Activated CD8-positive, alpha-beta memory T cell treated with anti-CD3 and anti-CD28 coated beads, Interleukin-2, amount 50 U/mL, for 48 hours (primary cell): ENCODE measurements at places on chromosomes 11 and 22.
A peak's percentile ranks its signal among the peaks of the same experiment; 100 is the strongest.

- DNase-seq: no peak
These were observed 12.9 kb upstream of the CASTOR1 start for GRCh38 chr22:30301995-30302809.

DNA sequence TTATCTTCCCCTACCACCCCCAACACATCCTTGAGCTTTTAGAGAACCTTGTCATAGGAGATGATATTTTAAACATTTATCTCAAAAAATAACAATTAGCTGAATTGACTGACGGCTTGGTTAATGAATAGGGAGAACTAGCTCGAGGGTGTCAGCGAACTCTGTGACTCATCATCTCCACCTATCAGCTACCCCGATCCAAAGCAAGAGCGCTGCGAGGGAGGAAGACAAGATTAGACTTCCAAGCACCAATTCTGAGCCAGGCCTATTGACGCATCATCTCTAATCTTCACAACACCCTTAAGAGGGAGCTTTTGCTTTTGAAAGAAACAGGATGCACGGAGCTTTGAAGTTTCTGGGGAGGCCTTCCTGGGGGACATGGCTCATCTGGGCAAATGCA is 51.0 kb upstream of the GALNT18 start:
- no peak for DNase-seq

DNA sequence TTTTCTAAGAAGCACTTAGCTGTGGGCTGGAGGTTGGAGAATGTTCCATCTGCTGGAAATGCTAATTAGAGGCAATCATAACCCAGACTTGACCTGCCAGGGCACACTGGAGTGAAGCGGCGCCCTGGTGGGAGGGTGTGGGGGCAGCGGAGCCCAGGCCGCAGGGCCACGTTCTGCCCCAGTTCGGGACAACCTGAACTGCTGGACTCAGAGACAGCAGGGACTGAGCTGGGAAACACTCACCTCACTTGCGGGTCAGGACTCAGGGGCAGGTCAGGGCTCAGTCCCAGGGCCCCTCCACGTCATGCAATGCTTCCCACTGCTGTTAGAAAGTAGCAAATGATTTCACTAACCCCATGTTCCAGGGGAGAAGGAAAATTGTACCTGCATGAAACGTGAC is 316.4 kb downstream of the NTM start:
- no peak for DNase-seq

DNA sequence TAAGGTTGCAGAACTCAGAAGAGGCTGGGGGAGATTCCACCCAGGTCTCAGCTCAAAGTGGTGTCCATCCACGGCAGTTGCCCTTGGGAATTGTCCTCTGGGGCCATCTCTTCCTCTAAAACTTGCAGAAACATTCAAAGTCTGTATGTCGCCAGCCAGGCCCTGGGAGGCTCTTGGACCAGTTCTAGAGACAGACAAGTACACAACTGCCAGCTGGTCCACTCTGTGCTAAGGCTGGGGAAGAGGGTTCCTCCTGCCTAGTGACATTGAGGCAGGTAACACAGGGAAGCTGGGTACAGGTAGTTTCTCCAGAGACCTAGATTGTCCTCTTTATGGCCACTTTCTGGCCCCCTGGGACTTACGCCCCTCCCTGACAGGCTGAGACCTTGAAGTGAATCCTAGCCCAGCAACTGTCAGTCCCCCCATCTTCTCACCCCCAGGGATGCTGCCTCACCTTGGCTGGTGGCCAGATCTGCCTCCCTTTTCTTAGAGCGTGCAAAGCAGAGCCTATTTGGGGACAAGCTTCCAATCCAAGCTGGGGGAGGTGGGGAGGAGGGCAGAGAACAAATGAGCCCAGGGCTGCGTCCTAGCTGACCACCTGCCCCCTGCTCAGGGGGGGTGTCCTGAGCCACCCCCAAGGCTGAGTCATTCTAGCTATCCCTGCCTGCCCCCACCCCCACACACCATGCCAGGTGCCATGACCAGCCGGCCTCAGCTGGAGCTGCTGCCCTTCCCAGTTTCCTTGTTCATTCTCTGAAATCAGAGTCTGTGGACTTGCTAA is 8.4 kb downstream of the FAM83F start:
- no peak for DNase-seq

DNA sequence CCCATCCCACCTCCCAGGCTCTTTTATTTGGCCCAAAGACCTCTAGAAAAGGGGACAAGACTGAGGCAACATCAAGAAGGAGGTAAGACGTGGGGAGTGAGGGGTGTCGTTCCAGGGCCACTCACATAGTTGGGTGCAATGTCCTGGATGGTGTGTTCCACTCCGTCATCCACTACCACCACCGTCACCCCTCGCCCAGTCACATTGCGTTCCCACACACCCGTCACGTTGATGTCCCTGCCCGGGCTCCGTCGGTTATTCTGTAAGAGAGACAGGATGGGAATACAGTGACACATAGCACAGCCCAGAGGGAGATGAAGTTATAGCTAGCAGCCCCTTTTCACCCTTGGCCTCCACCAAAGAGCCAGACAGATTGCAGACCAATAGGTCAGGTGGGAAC is 3.8 kb downstream of the PCSK7 start:
- peak; percentile 47 for DNase-seq

DNA sequence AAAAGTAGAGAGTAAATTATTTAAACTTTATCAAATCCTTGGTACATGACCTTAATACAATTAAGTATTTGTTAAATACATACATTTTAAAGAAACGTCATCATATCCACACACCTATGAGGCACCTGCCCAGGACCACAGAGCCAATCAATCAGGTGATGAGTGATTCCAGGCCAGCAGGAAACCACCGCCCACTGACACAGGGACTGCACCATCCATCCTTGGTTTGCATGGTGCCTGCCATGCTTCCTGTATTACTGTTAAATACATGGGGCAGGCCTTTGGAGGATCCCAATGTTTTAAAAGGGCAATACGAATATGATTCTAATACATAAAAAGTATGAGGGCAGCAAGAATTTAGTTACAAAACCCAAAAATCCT is 7.0 kb upstream of the TBC1D10A start:
- DNase-seq: no peak

GRCh38 chr11:44870181-44870580 is 80.5 kb downstream of the TP53I11 start:
- no peak for DNase-seq

DNA sequence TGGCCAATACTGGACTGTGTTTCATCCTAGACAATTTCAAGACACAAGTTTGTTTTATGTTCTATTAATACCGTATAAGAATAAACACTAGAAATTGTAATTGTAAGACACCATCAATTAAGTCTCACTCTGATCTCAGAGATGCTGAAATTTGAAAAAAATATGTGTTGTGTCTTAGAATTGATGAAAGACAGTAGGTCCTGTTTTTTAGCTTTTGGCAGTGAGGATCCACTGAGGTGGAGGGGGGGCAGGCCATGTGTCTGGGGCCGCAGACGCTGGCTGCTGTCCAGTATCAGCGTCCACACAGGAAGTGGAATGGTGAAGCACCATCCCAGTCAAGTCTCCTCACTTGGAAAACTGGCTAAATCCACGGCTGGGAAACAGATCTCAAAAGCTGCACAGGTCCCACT is 22.5 kb upstream of the ALG8 start:
- DNase-seq: no peak

DNA sequence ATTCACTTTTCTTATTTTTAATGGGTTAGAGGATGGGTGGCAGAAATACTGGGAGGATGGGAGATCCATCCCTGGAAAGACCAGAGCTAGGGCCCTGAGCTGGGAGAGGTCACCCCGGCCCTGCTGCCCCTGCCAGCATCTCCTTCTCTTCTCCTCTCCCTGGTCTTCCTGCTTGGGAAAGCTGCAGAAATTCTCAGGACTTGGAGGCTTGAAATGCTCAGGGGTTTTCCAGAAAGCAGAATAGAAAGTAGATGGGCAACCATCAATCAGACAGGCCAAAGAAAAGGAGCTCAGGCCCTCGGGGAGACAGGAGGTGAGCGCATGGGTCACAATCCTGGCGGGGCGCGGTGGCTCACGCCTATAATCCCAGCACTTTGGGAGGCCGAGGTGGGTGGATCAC is 1.5 kb downstream of the APOBEC3H start:
- no peak for DNase-seq

DNA sequence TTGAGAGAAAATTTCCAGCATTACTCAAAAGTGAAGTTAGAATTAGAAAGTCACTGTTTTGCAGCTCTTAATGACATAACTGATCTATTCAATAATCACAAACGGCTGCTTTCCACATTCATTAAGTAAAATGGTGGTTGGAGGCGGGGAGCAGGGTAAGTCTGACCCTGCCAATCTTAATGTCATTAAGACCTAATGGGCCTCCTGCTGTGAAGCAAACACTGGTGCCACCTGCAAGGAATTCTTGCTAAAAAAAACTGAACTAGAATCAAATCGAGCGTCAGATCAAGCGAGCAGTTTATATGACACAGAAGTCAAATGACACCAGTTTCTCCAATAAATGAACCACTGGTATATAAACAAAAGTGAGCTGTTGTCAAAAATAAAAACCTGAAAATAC is 351.5 kb downstream of the BRD1 start:
- DNase-seq: no peak

GRCh38 chr11:1051356-1052132 is 15.0 kb upstream of the MUC6 start:
- no peak for DNase-seq

DNA sequence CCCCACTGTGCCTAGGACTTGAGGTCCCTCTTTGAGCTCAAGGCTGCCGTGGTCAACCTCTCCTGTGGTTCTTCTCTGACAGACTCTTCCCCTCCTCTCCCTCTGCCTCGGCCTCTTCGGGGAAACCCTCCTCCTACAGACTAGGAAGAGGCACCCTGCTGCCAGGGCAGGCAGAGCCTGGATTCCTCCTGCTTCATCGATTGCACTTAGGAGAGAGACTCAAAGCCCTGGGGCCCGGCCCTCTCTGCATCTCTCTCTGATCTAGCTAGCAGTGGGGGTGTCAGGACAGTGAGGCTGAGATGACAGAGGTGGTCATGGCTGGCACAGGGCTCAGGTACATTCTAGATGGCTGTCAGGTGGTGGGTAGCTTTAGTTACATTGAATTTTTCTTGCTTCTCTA is 63.6 kb upstream of the EMID1 start:
- no peak for DNase-seq

DNA sequence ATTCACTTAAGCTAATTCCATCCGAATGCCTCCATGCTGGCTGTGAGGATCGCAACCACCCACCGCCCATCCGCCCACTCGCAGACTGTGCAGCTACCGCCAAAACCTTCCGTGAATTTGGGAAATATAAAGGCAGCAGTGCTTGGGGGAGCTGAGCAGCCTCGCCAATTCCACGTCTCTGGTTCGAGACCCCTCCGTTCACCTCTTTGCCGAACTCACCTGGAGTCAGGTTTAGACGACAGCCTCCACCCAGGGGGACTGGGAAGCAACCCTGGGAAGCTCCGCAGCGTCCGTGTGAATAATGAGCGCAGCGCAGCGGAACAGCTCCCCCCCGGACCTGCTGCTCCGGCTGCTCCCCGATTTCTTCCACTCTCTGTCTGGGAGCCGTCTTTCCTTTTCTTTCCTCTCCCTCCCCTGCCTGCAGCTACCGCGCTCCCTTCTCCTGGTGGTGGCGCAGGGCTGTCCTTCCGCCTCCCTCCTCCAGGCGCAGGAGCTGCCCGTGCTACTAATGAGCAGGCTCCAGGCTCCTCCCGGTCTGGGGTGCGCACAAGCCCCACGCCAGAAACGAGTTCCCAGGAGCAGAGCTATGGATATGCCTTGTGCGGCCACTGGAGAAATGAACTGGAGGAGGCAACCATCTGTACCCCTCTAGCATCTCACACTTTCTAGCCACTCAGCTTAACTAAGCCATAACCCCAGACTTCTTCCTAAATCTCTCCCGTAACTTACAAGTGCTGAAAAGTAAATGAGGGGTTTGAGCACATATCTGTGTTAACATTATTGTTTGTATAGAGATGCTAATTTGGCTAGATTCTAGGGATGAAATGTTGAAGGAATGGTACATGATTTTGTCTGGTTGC is 107.3 kb downstream of the XKR3 start:
- no peak for DNase-seq

DNA sequence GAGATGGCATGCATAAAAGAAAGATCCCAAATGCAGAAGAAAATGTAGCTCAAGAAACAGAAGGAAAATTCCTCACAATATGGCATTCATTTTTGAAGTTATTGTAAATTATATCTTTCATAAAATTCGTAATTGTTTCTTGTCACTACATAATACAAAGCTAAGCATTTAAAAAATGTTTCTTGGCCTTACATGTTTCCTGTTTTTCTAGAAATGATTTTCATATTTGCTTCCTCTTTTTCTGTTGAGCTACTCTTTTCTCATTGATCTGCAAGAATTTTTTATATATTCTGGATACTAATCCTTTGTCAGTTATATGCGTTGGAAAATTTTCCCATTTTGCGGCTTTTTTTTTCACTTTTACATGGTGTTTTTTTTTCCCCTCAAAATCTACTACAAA is 48.0 kb downstream of the ENTHD1 start:
- DNase-seq: no peak

- no peak for DNase-seq
These were observed 28.6 kb downstream of the MMP20 start for GRCh38 chr11:102596578-102596977.

- no peak for DNase-seq
These were observed 32.5 kb upstream of the ATXN10 start for GRCh38 chr22:45638834-45639746.

DNA sequence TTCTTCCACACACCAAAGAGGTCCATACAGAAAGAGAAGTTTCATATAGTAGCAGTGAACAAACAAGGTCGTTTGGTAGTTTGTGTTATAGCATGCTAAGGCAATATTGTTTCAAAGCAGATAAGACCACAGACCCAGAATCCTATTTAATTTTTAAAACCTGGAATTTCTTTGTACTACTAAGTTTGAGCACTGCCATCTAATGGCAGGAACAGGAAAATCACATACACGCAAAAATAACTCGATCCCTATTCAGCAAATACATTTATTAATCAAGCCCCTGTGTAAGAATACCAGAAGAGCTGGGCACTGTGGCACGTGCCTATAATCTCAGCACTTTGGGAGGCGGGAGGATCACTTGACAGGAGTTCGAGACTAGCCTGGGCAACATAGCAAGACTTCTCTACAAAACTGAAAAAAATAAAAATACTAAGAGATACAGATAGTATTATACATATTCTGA is 2.9 kb upstream of the BTBD10 start:
- DNase-seq: no peak

GRCh38 chr11:1100417-1101245 is 26.0 kb downstream of the MUC2 start:
- no peak for DNase-seq

GRCh38 chr11:122156940-122157382 is 40.9 kb upstream of the BLID start:
- no peak for DNase-seq

DNA sequence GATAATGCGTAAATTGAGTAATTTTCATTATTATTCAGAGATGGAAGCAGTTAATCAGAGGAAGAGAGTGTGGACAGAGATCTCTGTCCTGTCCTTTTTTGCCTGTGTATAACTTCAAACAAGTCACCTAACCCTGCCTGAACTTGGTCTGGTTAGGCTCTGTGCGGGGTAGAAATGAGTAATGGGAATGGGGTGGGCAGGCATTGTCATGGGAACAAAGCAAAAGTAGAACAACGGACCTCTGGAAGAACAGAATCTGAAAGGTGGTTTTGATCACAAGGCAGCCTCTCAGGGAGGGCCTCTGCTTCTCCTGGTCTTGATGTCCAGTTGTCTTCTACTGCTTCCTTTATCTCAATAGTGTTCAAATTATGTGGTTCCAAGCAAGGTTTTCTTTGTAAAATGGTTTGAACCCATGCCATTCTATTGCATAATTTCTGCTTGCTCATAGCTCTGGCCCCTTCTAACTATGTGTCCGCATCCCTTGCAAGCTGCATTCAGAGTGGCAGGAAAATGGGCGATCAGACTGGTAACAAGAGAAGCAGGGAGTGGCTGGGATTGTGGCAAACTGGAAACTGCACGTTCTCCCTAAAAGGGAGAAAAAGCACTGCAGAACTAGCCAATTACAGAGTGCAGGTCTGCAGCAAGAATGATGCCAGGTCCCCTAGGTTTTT is 76.1 kb downstream of the PRR5L start:
- DNase-seq: no peak
